ENCODE measurements at places on chromosomes 7 and 10. TPM values are rescaled to one million over a fixed set of nuclear protein-coding genes. Genes with fewer than 3 reads are reported as not detected.

The ODAD2 gene
- total RNA-seq = 0.11 TPM

The CNTNAP2 gene
- 0.88 TPM for total RNA-seq

The SLC18A2 gene
- total RNA-seq = not detected

The C7orf33 gene
- total RNA-seq = not detected

The TMEM130 gene
- not detected for total RNA-seq

The CCDC146 gene
- total RNA-seq = 35.9 TPM

The CROT gene
- 66.8 TPM for total RNA-seq

The TBX20 gene
- total RNA-seq = 0.27 TPM

The FAM25C gene
- total RNA-seq = not detected

The FKBP9 gene
- total RNA-seq = 112 TPM

The NKX2-3 gene
- total RNA-seq = not detected

The C10orf105 gene
- not detected for total RNA-seq

The UPK3BL1 gene
- total RNA-seq = 44.1 TPM

The KCP gene
- 0.27 TPM for total RNA-seq

The SPRN gene
- 0.15 TPM for total RNA-seq

The MEOX2 gene
- total RNA-seq = 8.0 TPM

The CUZD1 gene
- 0.45 TPM for total RNA-seq

The ARHGAP22 gene
- total RNA-seq = 3.4 TPM

The MPP7 gene
- total RNA-seq = 37.7 TPM

The WNT8B gene
- not detected for total RNA-seq

The LIPF gene
- not detected for total RNA-seq

The GDF10 gene
- 5.5 TPM for total RNA-seq

The RBM28 gene
- 19.1 TPM for total RNA-seq

The GLI3 gene
- total RNA-seq = 14.4 TPM

The NEBL gene
- total RNA-seq = 269 TPM

The MNX1 gene
- total RNA-seq = not detected

The SEMA4G gene
- total RNA-seq = 13.3 TPM

The CHAT gene
- not detected for total RNA-seq

The SPDYE8 gene
- total RNA-seq = not detected

The LEP gene
- total RNA-seq = not detected

The GBF1 gene
- 68.3 TPM for total RNA-seq

The OR6V1 gene
- not detected for total RNA-seq

Data from thyroid gland (tissue), 4 donors.